ENCODE measurements at places on chromosomes 5 and 9. TPM values are rescaled to one million over a fixed set of nuclear protein-coding genes. Genes with fewer than 3 reads are reported as not detected.

MTX3 gene
- 13.9 TPM for total RNA-seq

SH3TC2 gene
- total RNA-seq = 4.0 TPM

BHMT2 gene
- 8.9 TPM for total RNA-seq

IFNA16 gene
- not detected for total RNA-seq

WNT8A gene
- total RNA-seq = not detected

CHSY3 gene
- total RNA-seq = 0.52 TPM

PCDHB15 gene
- total RNA-seq = 3.7 TPM

LTC4S gene
- 16.7 TPM for total RNA-seq

CCDC171 gene
- total RNA-seq = 0.44 TPM

ARHGEF37 gene
- total RNA-seq = 22.4 TPM

PCDHGA4 gene
- total RNA-seq = 11.0 TPM

IFNK gene
- not detected for total RNA-seq

GRCh38 chr5:72692231-72692637 lies 124.2 kb upstream of the TNPO1 start:
- DNase-seq = no peak

DNA sequence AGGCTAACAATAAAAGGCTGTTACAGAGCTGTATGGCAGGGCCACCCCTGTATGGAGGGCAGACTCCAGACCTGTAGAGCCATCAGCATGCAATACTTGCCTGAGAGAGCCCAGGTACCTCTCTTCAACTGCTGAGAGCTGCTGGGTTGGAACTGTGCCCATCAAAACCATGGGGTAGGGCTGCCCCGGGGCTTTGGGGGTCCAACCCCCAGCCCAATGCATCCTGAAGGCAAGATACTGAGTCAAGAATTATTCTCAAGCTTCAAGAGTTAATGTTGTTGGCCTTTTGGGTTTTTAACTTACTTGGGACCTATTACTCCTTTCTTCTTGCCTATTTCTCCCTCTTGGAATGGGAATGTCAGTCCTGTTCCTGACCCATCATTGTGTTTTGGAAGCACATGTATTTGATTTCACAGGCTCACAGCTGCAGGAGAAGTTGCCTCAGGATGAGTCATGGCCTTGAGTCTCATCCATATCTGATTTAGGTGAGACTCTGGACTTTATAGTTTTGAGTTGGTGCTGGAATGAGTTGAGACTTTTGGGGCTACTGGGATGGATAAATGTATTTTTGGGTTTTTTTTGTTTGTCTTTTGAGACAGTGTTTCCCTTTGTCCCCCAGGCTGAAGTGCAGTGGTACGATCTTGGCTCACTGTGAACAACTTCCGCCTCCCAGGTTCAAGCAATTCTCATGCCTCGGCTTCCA lies 21.0 kb upstream of the CDK7 start:
- no peak for DNase-seq

GRCh38 chr9:79471580-79472543 lies 99.9 kb upstream of the TLE4 start:
- DNase-seq = peak; percentile 39

GRCh38 chr5:15533129-15533893 lies 33.3 kb downstream of the FBXL7 start:
- DNase-seq = no peak

DNA sequence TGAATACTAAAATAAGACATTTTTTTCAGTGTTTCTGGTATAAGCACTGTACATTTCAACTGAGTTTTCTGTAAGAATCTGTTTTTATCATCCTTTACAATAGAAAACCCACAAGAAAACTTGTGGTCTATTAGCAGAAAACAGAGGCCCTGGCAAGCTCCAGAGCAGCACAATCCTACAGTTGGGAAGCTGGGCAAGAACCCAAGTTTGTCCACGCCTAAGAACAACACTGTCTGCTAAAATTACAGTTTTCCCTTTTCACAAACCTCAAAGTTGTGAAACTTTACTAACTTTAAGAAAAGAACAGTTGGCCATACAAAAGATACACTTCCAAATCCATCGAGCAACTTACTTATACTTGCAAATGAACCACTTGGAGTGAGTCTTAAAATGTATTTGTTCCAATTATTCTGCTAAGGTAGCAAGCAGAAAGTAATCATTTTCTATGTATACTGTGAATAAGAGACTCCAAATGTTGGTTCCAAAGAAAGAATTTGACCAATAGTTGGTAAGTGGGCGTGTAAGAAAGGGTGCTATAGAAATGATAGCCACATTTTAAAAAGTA lies 982.0 kb upstream of the ARRDC3 start:
- no peak for DNase-seq

DNA sequence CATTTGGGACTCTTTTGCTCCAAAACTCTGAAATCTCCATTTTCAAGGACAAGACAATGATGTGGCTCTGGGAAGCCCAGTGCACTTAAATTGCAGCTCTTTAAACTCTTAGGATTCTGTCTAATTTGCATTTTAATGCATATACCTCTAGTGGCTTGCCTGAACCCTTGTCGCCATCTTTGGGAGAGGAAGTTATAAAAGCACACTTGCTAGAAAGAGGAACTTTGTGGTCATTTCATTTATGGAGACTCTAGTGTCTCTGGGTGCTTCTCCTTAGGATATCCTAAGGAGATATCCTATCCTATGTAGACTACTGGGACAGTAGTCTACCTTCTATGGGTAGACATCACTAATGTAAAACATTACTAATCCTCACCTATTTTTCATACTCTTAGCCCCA lies 77.3 kb upstream of the SLC1A3 start:
- no peak for DNase-seq

DNA sequence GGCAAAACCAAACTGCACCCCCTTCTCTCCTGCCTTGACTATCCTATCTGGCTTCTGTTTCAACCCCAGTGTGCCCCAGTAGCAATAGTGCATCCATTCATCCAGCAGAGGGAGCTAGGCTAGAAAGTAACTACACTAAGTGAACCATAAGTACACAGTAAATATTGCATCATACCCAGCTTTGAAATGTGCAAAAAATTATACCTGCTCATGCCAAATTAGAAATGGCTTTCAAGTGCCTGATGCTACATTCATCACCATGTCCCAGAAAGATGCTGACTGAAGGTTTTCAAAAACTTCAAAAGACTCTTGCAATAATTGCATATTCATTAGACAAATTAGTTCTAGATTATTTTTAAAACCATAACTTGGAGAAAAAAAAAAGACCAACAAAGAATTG lies 153.5 kb downstream of the PRELID2 start:
- DNase-seq = peak; percentile 28

DNA sequence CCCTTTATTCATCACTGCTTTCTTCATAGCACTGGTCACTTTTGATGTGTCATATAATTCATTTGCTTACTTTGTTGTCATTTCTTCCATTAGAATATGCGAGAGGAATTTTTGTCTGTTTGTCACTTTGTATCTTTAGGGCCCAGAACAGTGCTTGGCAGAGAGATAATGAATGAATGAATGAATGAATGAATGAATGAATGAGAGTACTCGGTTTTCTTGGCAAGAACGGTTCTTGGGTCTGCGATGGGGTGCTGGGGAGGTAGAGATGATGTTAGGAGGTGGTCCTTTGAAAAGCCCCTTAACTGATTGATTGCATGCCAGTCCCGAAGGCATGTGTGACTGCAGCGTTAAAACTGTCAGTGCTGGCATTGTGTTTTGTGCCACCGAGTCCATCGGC lies 52.4 kb upstream of the LRRTM2 start:
- DNase-seq = no peak

DNA sequence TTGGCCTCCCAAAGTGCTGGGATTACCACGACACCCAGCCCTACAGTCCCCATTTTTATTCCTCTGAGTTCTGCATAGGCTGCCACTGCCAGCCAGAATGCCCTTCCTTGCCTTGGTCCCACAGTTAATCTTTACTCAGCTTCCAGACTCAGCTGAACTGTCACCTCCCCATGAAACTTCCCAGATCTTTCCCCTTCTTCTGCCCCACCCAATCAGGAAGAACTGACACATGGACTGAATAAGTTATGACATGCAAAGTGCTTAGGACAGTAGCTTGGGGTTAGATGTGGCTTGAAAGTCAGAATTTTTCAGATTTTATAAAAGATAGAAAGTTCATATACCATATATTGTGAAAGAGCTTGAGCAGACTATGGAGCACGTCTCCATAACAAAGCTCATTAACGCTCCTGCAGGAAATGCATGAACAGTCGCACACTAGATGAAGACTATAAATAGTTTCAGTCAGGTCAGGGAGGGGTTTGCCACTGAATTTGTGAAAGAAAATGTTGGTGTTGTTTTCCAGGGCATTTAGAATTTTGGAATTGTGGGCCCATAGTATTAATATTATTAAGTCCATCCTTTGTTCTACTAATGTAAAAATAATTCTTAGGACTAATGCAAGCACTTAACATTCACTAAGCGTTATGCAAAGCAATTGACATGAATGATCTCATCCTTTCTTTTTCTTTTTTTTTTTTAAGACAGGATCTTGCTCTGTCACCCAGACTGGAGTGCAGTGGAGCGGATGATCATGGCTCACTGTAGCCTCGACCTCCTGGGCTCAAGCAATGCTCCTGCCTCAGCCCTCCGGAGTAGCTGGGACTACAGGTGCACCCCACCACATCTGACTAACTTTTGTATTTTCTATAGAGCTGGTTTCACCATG lies 36.1 kb upstream of the DENND1A start:
- no peak for DNase-seq

DNA sequence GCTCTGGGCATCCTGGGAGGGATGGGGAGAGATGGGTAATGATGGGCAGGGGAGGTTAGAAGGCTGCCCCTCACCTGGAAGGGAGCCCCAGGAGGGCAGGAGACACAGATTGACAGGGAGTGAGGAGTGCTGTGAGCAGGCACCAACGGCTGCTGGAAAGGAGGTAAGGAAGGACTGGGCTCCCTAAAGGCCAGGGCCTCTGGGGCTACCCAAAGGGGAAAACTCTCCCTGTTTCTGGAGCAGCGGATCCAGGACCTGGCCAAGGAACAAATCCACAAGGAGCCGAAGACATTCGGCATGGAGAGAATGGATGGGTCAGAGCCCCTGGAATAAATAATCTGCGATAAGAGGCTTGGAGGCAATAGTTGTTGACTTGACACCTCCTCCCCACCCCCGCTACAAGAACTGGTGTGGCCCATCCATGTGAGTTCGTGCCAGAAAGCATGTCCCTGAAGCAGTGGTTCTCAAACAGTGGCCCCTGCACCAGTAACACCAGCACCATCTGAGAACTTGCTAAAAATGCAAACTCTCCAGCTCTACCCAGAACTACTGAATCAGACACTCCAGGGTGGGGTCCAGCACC lies 208.3 kb downstream of the GABBR2 start:
- DNase-seq = no peak

DNA sequence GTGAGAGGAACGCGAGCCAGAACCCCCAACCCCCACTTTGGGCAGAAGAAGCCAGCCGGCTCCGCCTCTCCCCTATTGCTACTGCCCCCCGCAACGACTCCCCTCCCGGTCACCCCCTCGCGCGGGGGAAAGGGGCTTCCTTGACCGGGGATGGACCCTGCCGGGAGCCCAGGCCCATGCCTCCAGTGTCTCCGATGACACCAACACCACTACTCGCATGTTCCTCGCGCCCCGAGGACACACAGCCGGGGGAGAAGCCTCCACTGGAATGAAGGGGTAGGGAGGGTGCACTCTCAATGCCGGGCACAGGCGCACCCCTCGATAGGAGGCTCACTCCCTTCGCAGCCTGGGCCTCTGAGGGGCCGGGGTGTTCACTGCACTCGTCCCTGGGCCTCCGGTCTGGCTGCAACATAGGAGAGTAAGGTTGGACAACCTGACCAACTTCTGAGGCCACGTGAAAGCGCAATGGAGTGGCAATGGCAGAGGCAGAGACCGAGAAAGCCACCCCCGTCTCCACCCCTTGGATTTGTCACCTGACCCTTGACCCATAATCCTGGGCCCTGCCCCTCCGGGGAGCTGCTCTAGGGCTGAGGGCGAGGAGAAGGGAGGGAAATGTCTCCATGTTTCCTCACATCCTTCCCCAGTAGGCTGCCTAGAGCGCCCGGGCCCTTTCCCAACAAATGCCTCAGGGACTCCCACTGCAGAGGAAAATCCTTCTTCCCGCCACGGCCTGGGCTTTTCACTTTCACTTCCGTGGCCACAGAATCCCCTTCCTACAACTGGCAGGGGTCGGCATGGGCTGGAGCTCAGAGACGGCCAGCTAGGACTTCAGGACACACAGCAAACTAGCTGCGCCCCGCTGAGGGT lies 1.1 kb upstream of the CNTFR start:
- no peak for DNase-seq

GRCh38 chr5:138824924-138825863 lies 49.9 kb downstream of the LRRTM2 start:
- DNase-seq = no peak

DNA sequence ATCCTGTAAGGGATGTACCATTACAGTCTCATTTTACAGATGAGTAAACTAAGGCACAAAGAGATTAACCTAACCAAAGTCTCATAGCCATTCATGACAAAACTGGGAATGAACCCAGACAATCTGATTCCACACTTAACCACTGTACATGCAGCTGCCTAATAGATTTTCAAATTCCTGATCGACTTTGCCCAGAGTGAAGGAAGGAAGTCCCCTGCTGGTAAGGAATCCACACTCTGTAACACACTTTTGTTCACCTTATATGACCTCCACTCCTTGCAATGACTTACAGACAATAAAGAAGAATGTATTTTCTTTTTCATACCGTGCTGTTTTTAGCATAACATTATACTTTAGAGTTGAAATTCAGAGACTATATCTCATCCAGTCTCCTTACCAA lies 31.3 kb upstream of the PLPP6 start:
- DNase-seq = no peak

DNA sequence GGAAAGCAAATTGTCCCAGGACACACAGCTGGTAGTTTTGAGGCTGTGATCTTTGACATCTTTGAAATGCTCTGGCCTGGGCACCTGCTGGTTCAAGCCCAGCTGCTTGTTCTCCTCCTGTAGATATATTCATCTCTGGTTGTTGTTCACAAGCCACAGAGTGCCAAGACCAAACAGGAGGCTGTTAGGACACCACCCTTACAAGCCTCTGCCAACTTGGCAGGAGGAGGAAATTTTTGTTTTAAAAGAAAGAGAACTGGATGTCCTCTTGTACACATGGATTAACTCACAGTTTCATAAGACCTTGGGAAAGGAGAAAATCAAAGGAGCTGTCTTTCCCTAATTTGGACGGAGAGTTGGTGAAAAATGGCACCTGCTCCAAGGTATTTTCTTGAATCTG lies 8.5 kb upstream of the ZFP62 start:
- DNase-seq = no peak

GRCh38 chr5:33433303-33434240 lies 7.2 kb upstream of the TARS1 start:
- no peak for DNase-seq

GRCh38 chr5:588406-588995 lies 23.6 kb upstream of the CEP72 start:
- no peak for DNase-seq

GRCh38 chr9:127785933-127786772 lies at the start of gene CDK9:
Gene CDK9, plus strand, starts transcription at chr9:127786034. Its CDS starts 115 bp downstream, at chr9:127786149.
- peak; percentile 93 for DNase-seq

GRCh38 chr5:151063142-151063989 lies 17.5 kb downstream of the TNIP1 start:
- peak; percentile 57 for DNase-seq

DNA sequence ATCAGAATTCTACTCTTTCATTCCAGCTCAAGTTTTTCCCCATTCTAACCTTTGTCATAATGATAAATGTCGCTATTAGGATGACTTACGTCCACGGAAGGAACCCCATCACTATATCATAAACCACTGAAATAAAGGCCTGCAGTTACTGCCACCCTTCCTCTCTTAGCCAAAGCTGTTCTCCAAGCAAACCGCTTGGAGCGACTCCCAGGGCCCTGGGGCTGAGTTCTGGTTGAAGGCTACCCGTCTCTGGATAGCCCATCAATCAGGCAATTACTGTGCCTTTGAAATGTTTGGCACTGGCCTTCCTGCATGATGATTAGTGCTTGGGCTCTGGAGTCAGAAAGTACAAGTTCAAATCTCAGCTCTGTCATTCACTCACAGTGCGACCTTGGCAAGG lies 386.0 kb downstream of the SPOCK1 start:
- DNase-seq = no peak

All from heart left ventricle (tissue), 16 donors.